ENCODE measurements at places on chromosomes 12 and 14.

GRCh38 chr14:51807356-51807755, 53.1 kb upstream of the GNG2 start:
- no peak for DNase-seq

- DNase-seq = no peak
Measured at GRCh38 chr12:58870595-58870994, 49.7 kb downstream of the LRIG3 start.

- DNase-seq = no peak
Measured at GRCh38 chr12:67811437-67812361, 163.2 kb downstream of the DYRK2 start.

DNA sequence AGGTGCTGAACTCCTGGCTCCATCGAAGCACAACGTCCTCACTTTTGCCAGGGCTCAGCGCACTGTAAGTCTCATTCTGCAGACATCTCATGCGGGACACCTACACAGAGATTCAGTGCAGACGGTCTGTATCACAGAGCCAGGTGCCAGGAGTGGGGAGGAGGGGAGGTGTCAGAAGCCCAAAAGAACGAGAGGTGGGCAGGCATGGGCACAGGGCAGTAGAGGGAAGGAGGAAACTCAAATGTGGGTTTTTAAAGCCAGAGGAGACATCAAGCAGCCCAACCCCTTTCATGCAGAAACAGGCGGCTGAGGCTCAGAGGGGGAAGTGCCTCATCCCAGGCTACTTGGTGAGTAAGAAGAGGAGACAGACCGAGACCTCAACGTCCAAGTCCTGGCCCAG, 2.5 kb upstream of the LPAR5 start:
- no peak for DNase-seq
